ENCODE measurements at places on chromosomes 4 and X.

DNA sequence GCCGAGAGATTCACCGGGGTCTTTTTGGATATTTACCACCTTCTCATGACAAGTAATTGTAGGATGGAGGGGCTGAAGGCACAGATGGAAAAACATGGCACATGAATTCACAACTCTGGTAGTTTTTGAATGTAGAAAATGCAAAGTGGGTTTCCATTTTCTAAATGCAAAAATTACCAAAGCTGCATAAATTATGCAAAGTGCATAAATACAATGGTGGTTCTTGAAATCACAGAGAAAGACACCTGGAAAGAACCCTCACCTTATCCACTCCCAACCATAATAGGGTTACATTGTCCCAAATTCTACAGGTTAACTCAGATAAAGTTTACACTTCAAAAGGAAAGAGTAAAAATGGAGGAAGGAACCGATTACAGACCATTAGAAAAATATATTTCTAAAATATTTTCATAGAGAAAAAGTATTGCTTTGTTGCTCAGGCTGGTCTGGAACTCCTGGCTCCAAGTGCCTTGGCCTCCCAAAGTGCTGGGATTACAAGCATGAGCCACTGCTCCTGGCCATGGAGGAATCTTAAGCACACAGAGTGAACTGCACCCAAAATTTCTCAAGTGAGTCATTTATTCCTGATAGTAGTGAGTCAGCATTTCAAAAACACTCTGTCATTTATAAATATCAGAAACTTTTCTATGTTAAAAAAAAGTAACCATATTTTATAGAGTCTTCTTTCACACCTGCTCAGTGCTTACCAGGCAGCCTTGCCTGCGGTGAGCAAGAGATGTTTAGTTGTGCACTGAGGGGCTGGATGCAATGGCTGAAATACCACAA, 101.4 kb downstream of the FIP1L1 start:
- no peak for DNase-seq

GRCh38 chr4:88819818-88820697, 122.4 kb upstream of the NAP1L5 start:
- DNase-seq = no peak

DNA sequence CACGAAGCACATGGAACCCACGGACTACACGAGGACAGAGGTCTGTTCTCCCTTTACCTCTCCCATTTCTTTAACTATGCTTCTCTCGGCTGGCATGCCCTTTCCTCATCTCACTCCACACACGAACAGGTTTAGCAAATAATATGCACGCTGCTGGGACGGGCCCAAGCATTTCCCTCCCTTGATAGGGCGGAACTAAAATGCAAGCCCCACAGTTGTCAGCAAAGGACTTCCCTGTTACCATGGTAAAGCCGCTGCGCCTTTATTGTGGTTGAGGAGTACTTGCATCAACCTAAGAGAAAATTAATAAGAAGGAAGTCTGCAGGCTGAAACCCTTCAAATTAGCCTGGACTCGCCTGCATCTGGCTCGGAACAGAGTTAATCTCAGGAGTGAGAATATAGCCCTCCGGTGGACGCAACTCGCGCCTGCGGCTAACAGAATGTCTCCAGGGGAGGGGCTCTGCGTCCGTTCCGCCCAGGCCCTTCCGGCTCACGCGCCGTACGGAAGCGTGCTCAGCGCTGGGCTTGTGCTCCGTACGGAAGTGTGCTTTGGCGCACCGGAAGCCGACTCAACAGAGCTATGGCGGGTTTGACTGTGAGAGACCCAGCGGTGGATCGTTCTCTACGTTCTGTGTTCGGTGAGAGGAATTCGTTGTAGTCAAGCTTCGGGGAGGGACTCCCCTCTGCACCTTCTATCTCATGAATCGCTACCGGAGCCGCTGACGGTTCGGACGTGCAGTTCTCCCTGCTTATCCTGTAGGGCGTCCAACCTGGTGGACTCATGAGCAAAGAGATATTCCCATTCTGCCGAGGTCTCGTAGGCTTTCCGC, at the start of gene CSTF2:
CSTF2 (plus strand) TSS at position 555 of the 830 bp plus-strand sequence; CDS start at position 581, 26 bp downstream.
- peak; percentile 88 for DNase-seq

DNA sequence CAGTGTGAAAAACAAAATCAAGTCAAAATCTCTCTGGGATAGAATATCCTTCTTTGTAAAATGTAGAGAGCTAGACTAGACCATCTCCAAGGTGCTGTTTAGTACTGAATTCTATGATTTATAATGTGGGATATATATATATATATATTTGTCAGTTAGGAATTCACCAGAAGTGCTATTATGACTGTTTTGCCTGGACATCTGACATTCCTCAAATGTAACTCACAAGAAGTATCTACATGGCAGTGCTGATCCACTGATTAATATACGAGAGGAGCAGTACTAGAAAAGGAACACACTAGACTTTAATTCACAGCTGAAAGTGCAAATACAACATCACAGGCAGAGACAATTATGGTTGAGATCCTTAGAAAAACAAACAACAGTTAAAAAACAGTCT, 208.9 kb downstream of the GBA3 start:
- DNase-seq = no peak

DNA sequence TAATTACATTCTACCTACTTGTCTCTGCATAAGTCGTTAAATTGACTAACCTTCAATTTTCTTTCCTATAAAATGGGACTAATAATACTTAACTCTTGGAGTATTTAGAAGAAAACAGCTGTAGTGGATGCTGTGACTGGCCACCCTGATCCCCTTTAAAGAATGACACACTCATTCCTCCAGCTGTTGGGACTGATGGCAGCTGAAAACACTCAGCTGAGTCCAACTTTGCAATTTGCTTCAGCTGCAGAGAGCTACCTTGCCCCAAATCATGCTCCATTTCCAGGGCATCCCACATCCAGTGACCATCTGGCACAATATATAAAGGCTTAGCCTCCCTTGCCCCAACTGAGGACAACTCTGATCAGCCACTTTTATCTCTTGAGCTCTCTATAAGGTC, 89.1 kb downstream of the MID1IP1 start:
- no peak for DNase-seq

GRCh38 chr4:2331043-2331420, 69.1 kb upstream of the MXD4 start:
- no peak for DNase-seq

GRCh38 chr4:153297116-153297515, 47.4 kb upstream of the MND1 start:
- no peak for DNase-seq

- no peak for DNase-seq
Observed at GRCh38 chrX:22139822-22140221, 107.7 kb downstream of the PHEX start.

- no peak for DNase-seq
Observed at GRCh38 chrX:71177327-71177726, 32.7 kb downstream of the NLGN3 start.

GRCh38 chrX:132758759-132759158, 199.7 kb downstream of the HS6ST2 start:
- DNase-seq = no peak

- no peak for DNase-seq
Observed at GRCh38 chr4:108047199-108047598, 57.5 kb downstream of the HADH start.

DNA sequence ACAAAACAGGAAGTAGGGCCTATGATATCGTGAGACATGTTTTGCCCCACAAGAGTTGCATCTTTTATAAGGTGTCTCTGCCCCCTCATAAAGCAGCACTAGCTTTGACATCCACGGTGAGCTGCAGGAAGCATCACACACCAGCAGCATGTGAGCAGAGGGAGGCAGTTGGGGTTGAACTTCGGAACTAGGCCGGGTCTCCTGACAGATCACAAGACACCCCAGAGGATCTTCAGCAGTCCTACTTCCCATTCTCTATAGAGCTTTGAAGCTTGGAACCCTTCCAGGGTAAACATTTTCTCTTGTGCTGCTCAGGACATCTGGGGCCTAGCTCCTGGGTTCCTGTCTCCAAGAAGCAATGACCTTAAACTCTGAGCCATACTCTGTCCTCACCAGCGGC, 27.5 kb downstream of the YY2 start:
- DNase-seq = no peak

DNA sequence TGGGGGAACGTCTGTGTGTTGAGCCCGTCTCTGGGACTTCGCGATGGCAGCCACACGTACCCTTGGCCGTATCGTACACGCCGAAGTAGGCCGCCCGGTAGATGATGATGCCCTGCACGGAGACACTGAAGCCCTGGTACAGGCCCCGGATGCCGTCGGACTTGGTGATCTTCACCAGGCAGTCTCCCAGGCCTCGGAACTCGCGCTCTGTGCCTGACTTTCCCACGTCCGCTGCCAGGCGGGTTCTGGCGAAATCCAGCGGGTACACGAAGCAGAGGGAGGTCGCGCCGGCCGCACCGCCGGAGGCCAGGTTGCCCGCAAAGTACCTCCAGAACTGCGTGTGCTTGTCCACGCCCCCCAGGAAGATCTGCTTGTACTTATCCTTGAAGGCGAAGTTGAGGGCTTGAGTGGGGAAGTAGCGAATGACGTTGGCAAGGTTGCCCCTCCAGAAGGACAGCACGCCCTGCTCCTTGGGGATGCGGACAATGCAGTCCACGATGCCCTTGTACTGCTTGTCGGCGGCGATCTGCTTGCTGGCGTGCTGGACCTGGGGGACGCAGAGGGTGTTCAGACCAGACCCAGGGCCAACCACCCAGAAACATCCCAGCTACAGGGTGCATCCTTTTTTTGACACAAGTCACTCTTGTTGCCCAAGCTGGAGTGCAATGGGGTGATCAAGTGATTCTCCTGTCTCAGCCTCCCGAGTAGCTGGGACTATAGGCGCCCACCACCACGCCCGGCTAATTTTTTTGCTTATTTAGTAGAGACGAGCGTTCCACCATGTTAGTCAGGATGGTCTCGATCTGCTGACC, 2.5 kb downstream of the SLC25A6 start:
- DNase-seq = no peak

DNA sequence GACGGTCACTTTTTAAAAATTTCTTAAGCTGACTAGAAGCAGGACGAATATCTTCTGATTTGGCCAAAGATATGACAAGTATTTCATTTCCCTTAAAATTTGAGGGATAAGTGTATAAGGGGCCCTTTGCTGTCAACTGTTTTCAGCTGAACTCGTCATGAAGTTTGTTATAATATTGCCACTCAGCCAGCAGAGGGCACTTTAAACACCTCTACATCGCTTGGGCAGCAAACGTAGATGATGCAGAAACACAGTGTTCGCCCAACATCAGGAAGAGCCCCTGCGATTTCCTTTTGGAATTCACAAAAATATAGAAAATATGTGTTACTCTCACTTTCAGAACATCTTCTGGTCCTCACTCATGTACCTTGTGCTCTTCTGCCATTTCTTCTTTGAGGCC, 435.7 kb upstream of the FMR1 start:
- peak; percentile 28 for DNase-seq

- no peak for DNase-seq
Observed at GRCh38 chr4:85938062-85938461, 421.8 kb downstream of the MAPK10 start.

DNA sequence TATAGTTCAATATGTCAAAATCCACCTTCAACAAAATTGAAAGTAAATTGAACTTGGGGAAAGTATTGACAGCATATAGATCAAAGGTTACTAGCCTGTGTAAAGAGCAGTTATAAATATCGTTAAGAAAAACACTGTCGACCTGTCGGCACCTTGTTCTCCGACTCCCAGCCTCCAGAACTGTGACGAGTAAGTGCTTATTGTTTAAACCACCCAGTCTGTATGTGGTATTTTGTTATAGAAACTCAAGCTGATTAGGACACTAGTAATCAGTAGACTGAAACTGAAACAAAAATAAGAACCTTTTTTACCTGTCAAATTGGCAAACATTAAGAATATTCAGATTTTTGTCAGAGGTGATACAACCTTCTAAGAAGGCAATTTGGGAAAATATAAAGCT, 17.0 kb downstream of the HTT start:
- no peak for DNase-seq

DNA sequence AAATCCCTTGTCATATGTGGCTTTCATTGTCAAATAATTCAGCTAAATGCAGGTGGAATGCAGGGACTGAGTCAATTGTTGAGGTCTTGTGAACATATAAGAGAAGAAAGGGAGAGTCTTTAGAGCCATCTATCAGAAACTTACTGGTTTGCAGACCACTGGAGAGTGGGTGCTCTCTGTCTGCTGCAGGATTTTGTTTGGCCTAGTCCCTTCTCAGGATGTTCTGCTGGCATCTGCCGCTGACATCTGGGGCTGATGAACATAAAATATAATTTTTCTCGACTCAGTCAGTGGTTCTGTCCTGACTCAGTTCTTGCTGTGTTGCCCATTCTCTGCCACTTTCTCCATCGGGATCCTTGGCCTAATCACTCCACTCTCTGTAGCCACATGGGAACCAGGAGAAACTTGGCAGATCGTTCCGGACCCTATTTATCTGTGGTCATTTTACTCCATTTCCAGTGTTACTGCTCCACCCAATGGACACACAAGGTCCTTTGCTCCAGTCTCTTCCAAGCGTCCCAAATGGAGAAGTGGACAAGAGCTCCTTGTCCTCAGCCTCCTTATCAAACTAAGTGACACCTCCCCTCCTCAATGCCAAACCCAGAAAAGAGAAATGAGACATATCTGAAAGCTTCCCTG, 436.2 kb downstream of the FAT4 start:
- no peak for DNase-seq

DNA sequence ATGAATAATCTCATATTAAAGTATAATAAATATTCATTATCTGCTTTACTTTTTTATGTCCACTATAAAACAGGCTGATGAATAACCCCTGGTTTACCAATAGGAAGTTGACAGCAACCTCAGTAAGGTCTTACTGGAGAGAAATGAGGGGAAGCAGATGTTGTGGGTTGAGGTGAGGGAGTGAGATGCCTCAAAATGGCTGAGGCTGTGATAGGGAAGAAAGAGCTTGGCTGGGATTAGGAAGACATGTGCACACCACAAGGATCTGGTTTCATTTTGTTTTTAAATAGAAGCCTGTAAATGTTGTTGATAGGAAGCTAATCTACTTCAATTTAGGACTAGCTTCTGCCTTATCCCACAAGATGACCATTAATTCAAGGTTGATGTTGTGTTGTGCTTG, 14.4 kb upstream of the CYBB start:
- no peak for DNase-seq

DNA sequence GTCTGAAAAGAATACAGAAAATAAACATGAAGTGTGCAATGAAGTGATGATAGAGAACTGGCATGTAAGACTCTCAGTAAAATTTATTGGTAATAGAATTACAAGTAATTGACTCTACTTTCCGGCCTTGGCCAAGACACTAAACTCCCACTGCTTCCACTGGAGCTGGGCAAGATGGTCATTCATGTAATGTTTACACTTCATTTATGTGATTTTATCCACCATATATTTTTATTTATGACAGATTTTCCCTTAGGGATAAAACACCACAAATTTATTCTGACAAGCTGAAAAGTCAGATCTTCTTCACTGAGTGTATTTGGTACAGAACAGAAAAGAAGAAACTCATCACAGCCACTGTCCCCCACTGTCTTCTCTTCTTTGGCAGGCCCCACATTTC, 191.9 kb downstream of the SLC39A8 start:
- no peak for DNase-seq
